ENCODE measurements at places on chromosomes 7 and 10.

DNA sequence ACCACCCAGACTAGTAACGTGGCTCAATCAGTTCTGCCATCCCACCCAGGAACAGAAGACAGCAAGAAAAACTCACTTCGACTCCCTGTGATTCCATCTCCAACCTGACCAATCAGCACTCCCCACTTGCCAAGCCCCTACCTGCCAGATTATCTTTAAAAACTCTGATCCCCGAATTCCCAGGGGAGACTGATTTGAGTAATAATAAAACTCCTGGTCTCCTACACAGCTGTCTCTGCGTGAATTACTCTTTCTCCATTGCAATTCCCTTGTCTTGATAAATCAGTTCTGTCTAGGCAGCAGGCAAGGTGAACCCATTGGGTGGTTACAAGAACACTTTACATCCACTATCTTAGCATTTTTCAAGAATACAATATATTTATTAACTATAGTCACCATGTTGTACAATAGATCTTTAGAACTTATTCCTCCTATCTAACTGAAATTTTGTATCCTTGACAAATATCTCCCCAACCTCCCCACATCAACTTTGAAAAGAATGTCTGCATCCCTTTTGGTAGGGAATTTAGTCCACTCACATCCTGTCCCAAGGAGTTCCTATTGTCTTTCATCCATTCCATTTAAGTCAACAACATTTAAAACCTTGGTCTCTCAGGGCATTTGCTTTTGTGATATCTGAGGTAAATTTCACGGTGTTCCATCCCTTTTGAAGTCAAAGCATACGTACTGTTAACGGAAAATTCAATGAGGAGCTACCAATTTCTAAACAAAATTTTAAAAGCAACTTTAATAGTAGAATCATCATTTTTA, 163.7 kb downstream of the MACC1 start:
- DNase-seq: no peak

- no peak for DNase-seq
Measured at GRCh38 chr7:125061776-125062397, 132.3 kb upstream of the POT1 start.

- no peak for DNase-seq
Measured at GRCh38 chr10:88551246-88551645, 31.9 kb downstream of the RNLS start.

DNA sequence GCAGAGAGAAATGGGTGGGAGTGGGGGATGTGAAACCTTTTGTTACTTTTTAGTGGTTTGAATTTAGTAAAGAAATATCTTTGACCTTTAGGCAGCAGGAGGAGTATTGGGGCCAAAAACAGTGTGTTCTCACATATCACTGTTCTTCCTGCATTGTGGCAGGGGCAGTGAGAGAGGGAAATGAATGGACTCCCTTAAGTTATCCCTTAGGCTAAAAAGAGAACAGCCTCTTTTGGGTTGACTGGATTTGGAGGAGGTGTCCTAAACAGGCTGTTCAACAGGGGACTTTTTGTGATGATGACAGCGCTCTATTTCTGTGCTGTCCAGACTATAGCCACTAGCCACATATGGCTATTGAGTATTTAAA, 22.3 kb downstream of the ZNF775 start:
- DNase-seq: no peak

DNA sequence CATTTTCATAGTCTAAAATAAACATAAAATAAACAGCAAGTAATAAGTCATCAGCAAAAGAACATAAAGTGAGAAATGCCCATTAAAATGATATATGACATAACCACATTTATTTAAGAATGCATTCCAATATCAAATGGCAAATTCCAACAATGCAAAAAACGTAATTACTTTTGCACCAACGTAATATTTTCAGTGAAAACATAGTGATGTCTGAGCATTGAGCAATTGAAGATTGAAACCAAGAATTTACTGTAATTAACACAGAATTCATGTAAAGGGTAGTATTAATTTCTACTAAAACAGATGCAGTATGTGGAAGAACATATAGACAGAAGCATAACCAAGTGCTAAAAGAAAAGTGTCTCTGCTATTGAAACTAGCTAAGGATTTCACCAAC, 123.0 kb upstream of the TNS3 start:
- DNase-seq: no peak

GRCh38 chr10:78491812-78492211, 458.1 kb downstream of the RPS24 start:
- no peak for DNase-seq

- DNase-seq: no peak
Measured at GRCh38 chr10:127318396-127318795, 122.0 kb upstream of the INSYN2A start.

DNA sequence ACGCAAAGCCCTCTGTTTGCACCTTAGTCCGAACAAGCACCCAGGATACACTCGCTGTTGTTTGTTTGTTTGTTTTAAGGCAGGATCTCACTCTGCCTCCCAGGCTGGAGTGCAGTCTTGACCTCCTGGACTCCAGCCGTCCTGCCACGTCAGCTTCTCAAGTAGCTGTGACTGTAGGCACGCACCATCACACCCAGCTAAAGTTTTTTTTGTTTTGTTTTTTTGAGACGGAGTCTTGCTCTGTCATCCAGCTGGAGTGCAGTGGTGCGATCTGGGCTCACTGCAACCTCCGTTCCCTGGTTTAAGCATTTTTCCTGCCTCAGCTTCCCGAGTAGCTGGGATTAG, 76.8 kb downstream of the CTBP2 start:
- no peak for DNase-seq

DNA sequence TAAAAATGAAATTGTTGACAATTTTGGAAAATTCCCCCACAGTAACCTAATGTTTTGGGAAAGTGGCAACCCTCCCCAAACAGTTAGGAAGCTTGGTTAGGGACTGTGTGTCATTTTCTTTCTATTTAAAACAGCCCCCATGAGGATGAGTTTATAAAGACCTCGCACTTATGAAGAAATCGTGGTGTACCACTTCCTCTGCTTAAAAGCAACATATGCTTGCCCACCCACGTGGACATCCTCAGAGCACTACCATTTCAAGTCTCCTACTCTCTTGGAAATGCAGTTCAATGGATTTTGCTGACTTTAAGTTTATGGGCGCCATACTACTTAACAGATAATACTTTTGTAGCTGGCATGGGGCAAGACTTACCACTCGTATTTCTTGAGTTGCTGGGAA, 223.8 kb downstream of the DYNC1I1 start:
- DNase-seq: no peak

DNA sequence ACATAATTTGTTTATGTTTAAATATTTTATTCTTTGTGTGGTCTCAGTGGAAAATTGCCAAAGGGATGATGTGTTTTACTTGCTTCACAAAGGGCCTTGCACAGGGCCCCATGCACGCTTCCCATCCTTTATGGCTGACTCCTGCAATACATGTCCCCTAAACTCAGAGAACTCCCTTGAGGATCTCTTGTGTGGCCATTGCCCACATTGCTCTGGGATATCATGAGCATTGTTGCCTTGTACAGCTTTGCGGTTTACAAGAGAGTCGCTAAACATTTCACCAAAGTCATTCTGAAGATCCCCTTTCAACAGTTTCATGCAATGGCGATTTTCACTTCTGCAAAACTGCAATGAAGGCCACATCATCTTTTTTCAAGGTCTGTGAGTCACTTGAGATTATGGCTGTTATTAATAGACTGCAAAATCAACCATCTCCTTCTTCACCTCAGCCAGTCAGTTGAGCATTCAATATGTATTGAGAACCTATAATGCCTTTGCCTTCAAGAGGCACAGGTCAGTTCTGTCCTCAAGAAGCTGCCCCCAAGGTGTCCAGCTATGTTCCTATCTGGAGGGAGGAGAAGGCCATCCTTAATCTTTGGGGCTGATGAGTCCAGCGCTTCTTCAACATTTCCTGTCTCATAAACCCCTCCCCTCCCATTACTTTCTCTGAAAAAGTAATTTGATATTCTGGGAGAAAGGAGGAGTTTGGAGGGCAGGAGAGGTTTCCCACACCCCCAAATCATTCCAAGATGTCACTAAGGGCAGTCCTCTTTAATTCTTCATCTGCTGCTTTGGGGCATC, 108.1 kb downstream of the CCDC71L start:
- no peak for DNase-seq

- no peak for DNase-seq
Measured at GRCh38 chr7:145884716-145885514, 231.7 kb upstream of the CNTNAP2 start.

DNA sequence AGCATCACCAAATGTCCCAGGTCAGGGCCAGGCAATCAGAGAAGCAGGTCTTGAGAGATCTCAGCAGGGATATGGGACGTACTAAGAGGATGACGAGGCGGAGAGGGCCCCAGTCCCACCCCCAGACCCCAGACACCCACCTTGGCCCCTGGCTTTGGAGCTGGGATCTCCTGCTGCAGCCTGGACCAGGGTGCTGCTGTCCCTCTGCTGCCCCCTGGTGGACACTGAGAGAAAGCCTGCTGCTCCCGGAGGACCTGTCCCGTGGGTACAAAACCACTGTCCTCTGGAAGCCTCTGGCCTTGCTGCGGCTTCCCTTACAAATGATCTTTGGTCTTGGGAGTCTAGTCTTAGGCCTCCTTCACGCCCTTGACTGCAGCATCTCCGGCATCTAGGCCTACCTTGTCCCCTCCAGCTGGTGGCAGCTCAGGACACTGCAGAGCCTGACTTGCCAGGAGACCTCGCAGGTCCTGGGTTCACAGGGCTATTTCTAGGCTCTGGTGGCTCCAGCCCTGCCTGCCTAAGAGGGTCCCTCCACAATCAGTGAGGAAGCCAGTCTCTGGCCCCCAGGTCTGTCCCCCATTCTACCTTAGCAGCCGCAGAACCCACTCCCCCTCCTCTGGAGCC, 97.1 kb downstream of the RGS10 start:
- DNase-seq: peak; percentile 11

- no peak for DNase-seq
Measured at GRCh38 chr7:106968160-106968559, 76.3 kb upstream of the PRKAR2B start.

GRCh38 chr10:53547364-53547763, 774.8 kb upstream of the MBL2 start:
- DNase-seq: no peak

GRCh38 chr10:110174816-110175215, 32.6 kb upstream of the MXI1 start:
- no peak for DNase-seq

DNA sequence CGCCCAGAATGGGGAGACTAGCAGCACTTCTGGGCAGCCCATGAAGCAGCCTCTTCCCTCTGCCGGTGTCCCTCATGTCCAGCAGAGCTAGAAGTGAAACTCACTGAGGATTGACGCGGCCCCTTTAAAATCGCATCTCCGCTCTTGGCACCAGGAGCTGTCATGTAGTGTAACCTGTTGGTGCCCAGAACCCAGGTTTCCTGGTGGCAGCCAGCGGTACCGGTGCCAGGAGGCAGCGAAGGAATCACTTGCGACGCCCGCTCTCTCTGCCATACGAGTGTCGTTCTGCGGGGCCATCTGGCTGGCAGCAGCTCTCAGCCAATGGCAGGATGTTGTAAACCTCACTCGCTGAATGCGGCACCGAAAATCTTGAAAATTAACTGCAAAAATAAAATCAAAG, 82.7 kb downstream of the CUX1 start:
- no peak for DNase-seq

- DNase-seq: no peak
Measured at GRCh38 chr7:92133133-92133736, 1.0 kb downstream of the CYP51A1 start.

DNA sequence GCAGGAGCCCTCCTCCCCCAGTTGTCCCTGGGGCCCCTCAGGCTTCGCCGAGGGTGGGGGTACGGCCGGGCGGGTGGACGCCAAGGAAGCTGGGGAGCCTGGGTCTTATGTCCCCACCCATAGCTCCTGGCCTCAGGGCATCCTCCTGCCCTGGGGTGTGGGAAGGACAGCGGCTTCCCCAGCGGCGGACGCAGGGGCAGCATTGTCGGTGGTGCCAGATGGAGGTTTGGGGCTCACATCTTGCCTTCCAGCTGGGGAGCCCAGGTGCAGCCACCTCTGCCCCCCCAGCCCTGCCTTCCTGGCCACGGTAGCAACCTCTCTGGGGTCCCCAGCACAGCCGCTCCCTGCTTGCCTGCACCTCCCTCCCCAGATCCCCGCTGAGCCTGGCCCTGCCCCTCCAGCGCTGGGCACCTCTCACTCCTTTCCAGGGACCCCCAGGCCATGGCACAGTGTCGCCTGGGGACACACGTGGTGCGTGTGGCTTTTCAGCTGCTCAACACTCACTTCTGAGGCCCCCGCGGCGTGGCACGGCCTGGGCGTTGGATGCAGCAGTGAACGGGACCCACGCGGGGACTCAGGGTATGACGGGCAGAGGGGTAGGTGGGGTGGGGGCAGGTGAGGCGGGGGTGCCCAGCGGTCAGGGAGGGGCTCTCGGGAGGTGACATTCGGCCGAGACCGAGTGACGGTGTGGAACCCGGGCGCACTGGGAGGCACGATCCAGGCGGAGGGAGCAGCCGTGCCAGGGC, 53.1 kb downstream of the UNCX start:
- DNase-seq: no peak

DNA sequence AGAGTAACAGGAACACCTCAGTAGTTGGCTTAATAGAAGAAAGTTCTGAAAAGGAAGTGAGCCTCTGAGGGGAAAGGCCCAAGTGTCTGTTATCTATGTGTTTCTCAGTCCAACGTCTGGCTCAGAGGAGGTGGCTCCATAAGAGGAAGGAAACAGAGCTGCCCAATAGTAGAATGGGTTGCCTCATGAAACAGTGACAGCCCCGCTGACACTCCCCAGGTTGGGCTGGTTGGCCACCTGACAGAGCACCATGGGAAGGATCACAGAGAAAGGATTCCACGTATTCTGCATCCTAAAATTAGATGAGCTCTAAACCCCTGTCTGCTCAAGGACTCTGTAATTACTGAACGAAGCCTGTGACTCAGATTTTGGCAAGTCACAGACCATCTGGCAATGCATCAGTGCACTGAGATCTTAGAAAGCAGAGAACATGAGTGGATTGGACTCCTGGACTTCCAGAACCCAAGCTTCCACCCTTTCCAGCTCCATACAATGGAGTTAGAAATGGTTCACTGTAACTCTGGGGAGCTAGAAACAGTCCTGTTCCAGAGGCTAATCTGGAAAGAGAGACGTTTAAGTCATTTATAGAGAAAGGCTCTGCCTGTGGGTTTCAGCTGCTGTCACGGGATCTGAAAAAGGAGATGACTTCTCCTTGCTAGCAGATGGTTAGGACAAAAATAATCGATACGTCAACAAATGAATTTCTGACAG, 2.9 kb downstream of the PKD2L1 start:
- DNase-seq: peak; percentile 13

GRCh38 chr7:30815951-30816644, 44.9 kb downstream of the MINDY4 start:
- no peak for DNase-seq

DNA sequence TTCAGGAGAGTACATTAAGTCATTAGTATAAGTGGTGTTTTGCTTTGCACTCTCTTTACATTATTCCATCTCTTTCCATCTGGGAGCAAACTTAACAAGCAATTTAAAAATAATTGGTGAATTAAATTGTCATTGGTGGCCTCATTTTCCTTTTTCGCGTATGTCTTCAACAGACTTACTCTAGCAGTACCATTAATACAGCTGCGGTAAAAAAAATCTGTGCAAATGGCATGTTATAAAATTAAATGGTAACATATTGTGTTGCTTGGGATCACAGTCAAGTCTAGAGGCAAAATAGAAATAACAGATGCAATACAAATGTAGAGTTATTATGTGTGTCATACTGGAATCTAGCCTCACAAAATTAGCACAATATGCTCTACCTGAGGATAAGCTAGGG, 322.4 kb downstream of the PCDH15 start:
- no peak for DNase-seq

GRCh38 chr10:34216348-34216945, 598.6 kb downstream of the PARD3 start:
- no peak for DNase-seq

GRCh38 chr10:46306516-46307184, 19.9 kb downstream of the ANTXRL start:
- DNase-seq: no peak

GRCh38 chr10:23204773-23205172, 12.7 kb downstream of the PTF1A start:
- DNase-seq: no peak
